ENCODE measurements at places on chromosomes 4 and X.
A peak's percentile ranks its signal among the peaks of the same experiment; 100 is the strongest.

- no peak for DNase-seq
Observed at GRCh38 chrX:45852884-45853283, 652.2 kb upstream of the DIPK2B start.

DNA sequence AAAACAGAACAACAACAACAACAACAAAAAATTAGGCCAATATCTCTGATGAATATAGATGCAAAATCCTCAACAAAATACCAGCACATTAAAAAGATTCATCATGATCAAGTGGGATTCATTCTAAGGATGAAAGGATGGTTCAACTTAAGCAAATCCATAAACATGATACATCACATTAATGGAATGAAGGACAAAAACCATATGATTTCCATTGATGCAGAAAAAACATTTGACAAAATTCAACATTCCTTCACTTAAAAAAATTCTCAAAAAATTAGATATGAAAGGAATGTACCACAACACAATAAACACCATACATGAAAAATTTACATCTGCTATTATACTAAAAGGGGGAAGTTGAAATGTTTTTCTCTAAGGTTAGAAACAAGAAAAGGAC, 103.3 kb downstream of the IL15 start:
- DNase-seq = no peak

GRCh38 chr4:92516450-92516849, 212.7 kb downstream of the GRID2 start:
- no peak for DNase-seq

- DNase-seq = no peak
Observed at GRCh38 chr4:107599841-107600240, 120.2 kb downstream of the PAPSS1 start.

GRCh38 chr4:73451404-73451803, 15.4 kb downstream of the AFP start:
- DNase-seq = no peak

DNA sequence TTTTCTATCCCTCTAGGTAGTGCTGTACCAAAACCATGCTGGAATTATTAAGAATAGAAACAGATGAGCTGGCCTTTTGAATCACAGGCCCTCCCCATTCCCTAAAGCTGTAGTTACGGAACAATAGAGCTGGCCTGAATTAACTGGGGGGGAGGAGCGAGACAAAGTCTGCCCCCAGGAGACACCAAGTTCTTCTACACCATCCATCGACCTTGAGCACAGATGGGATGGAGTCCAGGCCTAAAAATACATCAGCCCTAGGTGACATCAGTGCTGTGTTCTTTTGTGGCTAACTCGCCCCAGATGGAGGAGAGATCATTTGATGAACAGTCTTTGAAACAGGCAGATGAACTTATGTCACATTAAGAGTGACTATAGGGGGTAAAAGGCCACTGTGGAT, 49.6 kb downstream of the LHFPL1 start:
- no peak for DNase-seq

DNA sequence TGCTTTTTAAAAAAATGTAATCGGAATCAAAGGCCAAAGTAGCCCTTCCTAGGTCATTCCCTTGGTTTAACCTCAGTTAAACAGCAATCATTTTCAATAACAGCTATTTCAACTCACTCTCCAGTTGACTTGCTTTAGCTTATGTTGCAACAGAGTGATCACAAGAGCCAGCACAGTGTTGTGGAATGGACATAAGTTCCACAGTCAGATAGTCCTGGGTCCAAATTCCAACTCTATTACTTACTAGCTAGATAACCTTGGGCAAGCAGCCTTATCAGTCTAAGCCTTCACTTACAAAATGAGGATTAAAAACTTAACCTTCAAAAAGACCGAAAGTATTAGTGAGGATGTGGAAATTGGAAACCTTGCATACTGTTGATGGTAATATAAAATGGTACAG, 9.2 kb upstream of the GPC3 start:
- DNase-seq = no peak

DNA sequence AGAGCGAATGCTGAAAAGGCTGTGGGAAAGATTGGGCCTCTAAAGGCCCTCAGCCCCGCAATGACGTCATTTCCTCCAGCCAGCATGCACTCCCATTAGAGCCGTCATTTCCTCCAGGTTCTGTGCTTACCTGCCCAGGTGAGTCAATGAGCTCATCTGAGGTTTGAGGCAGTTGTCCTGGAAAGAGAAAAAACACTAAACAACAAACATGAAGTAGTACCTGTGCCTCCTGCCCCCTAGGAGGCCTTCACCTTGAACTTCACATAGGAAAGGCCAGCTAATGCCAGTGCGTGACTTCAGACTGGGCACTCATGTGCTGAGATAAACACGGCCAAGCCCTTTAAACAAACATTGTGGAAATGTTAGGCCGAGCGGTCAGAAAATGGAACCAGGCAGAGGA, 55.9 kb downstream of the FHDC1 start:
- DNase-seq = no peak

DNA sequence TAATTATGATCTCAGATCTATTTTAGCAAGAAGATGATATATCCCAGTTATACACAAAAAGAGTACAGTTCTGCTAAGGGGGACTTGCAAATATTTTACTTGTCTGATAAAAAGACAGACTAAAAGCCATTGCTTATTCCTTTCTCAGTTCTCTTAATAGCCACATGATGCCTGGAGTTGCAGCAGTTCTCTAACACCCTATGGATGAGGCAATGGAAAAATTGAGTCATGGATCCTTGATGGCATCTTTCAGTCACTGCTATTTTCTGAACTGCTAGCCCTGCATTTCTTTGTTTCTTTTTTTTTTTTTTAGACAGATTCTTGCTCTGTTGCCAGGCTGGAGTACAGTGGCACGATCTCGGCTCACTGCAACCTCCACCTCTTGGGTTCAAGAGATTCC, 1956.7 kb downstream of the C4orf33 start:
- no peak for DNase-seq

GRCh38 chr4:20627866-20628265, 72.4 kb upstream of the PACRGL start:
- no peak for DNase-seq

DNA sequence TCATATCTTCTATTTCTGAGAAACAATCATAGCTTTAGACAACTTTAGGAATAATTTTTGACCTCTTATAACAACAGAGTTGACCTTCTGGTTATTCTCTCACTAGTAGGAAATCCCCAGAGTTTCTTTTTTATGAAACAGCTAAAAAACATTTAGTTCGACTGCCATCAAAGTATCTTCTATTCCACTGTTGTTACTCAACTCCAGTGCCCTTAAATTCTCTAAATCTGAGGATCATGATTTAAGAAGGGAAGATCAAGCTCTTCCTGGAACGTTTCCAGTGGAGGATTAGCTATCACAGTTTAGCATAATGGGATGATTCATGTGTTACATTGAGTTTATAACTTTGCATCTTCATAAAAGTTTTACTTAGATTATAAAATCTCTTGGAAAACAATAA, 134.9 kb upstream of the VEGFC start:
- DNase-seq = no peak

DNA sequence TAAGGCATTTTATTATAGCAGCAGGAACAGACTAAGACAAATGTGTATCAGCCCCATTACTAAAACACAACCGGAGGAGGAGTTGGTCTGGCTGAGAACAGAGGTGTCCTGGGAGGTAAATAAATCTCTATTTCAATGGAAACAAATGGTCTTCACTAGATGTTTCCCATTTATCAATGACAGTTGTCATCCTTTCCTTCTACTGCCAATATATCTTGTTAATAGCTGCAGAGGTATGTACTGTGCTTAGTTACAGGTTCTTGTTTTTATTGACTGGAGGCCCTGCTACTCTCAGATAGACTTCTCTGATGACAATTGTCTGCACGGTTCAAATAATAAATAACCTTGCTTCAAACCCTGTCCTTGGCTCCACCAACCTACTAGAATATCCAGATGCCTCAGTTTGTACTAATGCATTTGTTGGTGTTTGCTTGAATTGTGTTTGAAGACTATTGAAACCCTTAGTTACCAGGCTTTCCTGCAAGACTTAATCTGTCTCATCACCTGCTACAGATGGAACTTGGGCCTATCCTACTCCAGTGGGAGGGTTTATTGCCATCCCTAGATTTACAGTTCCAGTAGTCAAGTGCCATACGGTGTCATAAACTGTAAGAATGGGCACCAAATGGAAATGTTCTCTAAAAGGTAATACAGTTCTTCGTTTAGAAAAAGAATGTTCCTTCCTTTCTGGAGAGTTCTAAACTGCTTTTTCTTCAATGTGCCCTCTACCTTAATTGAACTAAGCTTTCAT, 29.8 kb upstream of the HPGDS start:
- DNase-seq = no peak

DNA sequence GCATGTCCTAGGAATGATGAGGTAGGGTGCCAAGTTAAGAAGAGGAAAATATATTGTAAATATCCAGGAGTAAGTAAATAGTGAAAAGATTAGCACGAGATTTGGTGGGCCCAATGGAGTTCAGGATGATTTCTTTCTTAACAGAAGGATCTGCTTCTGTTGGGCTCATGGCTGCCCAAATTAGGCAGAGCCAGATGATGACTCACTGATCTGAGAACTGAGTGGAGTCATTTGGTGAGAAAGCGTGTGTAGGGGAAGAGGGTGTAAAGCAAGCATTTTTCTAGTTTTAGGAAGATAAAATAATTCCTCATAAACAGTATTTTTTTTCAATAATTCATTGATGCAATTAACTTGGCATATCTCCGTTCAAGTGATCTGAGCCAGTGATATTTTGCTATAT, 1.6 kb downstream of the TBX22 start:
- DNase-seq = no peak

- DNase-seq = no peak
Observed at GRCh38 chr4:76723373-76723772, 174.6 kb downstream of the SOWAHB start.

DNA sequence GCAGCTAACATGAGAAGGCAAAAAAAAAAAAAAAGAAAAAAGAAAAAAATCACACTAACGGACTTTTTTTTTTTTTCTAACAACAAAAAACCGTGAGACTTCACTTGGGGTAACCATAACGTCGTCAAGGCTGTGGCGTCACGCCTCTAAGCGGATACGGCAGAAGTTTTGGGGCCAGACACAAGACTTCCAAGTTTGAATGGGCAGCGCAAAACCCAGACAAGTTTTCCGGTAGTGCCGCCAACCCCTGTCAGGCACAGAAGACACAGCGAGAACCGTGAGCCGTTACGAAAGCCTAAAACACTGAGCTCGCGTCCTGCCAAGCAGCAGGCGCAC, 556 bp upstream of the SMARCA5 start:
- DNase-seq = no peak

GRCh38 chrX:138858438-138858837, 146.9 kb upstream of the FGF13 start:
- no peak for DNase-seq

DNA sequence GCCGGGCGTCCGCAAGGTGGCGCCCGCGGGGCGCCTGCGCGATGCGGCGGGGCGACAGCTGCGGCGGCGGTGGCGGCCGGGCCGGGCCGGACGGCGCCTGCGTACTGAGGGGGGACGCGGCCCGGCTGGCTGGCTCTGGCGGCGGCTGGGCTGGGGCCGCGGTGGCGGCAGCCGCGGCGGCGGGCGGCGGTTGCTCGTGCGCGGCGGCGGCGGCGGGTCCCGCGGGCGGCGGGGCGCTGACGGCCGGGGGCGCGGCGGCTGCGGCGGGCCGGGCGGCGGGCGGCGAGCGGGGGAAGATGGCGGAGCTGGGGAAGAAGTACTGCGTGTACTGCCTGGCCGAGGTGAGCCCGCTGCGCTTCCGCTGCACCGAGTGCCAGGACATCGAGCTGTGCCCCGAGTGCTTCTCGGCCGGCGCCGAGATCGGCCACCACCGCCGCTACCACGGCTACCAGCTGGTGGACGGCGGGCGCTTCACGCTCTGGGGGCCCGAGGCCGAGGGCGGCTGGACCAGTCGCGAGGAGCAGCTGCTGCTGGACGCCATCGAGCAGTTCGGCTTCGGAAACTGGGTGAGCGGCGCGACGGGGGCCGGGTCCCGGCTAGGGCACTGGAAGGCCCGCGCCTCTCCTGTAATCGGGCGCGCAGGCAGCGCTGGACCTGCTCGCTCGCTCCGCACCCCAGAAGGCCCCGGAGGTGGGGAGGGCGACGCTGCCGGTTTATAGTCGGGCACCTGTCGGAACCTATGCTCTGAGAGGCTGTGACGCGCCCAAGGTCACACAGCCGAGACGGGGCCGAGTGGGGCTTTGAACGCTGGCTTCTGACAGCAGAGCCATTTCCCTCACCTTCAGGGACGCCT, at the start of gene TADA2B:
TSS of gene TADA2B (plus strand) at position 89 of the 853 bp plus-strand sequence. CDS start at position 297, 208 bp downstream.
- peak; percentile 28 for DNase-seq

- no peak for DNase-seq
Observed at GRCh38 chrX:34917146-34917545, 25.4 kb upstream of the FAM47B start.

DNA sequence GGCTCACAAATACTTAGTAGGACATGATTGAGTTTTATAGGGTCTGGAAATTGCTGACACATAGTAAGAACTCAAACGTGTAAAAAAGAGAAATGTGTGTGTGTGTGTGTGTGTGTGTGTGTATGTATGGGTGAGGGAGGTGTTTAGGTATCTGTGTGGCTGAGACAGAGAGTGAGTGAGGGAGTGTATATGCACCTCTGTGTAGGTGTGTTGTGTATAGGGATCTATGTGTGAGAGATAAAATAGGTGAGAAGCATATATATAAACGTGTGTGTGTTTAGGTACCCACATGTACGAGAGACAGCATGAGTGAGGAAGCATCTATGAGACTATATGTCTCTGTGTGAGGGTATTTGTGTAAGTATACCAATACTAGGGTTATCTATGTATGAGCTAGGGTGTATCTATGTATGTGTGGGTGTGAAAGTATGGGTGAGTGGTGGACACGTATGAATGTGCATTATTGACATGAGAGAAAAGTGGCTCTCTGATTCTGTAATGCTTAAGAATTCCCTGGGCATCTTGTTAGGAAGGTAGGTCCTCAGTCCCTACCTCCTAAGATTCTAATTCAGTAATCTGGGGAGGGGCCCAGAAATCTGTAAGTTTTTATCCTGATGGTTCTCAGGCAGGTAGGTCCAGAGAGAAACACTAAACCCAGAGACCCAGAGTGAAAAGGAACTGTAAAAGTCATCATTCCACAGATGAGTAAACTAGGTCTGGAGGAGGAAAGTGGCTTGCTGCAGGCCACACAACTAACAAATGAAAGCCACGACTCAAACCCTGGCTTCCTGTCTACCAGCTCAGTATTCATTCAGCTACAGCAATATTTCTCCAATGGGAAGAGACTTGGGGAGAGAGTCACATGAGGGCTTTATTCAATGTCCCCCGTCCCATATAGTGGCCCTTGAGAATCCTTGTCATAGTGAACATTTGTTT, 237.0 kb downstream of the IDS start:
- no peak for DNase-seq

- DNase-seq = no peak
Observed at GRCh38 chrX:29851857-29852605, 363.3 kb upstream of the MAGEB2 start.

Data from stimulated activated CD4-positive, alpha-beta T cell treated with anti-CD3 and anti-CD28 coated beads, Interleukin-2, amount 100 ng/mL, for 48 hours (primary cell).